Activated gamma-delta T cell (primary cell): ENCODE measurements at places on chromosomes 11 and 22.

DNA sequence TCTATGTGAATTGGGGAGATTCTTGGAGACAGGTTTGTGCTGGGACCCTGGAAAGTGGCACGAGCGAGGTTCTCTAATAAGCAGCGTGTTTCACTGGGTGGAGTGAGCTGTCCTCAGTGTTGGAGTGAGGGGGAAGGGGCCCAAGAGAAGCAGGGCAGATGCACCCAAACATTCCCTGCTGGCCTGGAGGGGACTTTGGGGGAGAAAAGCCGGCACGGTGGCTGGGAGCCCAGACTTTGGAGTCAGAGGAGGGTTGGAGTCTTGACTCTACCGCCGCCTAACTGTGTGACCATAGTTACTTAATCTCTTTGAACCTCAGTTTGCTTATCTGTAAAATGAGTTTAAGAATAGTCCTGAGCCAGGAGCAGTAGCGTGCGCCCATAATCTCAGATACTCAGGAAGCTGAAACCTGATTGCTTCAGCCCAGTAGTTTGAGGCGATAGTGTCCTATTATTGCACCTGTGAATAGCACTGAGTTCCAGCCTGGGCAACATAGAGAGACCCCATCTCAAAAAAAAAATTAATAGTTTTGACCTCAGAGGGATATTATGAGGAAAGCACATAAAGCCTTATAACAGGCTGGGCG is 614 bp downstream of the NR1H3 start:
- no peak for DNase-seq

DNA sequence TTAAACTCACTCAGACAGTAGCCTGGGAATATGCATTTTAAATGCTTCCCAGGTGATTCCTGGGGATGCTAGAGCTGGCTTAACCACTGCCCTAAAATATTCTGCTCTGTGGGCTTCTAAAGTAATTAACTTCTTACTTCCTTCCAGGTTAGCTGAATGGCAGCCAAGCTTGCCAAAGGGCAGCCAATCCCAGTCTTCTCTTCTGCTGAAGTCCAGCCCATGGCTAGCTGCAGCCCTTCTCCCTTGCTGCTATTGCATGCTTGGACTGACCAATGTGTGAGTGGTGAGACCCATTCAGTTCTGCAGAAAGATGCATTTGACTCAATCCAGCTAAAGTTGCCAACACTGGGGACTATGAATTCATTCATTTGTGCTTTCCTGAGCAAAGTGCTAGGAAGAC is 411.9 kb downstream of the SOX6 start:
- no peak for DNase-seq

DNA sequence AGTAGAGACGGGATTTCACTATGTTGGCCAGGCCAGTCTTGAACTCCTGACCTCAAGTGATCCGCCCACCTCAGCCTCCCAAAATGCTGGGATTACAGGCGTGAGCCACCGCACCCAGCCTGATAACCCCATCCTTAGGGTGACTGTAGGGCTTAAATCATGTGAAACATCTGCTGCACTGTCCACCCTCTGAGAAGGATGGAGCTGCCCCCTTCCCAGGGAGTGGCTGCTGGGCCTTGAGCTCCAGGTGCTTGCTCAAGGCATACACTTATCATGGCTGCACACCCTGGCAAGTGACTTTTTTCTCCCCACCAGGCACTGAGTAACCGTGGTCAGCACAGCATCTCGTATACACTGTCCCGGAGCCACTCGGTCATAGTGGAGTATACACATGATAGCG is 5.3 kb downstream of the PELI3 start:
- DNase-seq = no peak

GRCh38 chr22:23219317-23219716 is 39.0 kb downstream of the BCR start:
- DNase-seq = no peak

DNA sequence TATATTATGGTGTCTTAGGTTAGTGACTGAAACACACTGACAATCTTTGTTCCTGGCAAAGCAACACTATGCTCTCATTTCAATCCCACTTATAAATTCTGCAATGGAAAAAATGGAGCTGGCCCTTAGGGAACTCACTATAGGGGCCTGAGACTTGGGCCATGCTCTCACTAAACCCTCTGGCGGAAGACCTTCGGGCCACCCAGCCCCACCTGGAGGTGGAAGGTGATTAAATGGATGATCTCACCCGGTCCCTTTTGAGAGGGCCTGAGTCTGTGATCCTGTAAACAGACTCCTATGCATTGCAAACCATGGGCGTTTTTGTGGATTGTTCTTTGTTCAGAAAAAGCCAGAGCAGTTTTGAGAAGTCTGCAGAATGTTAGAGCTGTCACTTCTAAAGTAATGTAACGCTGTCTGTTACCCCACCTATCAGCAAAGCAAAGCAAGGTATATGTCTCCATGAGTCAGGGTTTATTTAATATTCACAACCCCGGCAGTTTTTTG is 17.0 kb upstream of the CDON start:
- DNase-seq = no peak

- DNase-seq = no peak
These were observed 65.8 kb downstream of the SLC22A12 start for GRCh38 chr11:64656862-64657261.

GRCh38 chr22:37802310-37803194 is 5.2 kb upstream of the GCAT start:
- no peak for DNase-seq
